ENCODE measurements at places on chromosomes 2 and 18. TPM values are rescaled to one million over a fixed set of nuclear protein-coding genes. Genes with fewer than 3 reads are reported as not detected.

The DNAH7 gene
- not detected for total RNA-seq

The MTCL1 gene
- 0.66 TPM for total RNA-seq

The CROCC2 gene
- not detected for total RNA-seq

The MOGAT1 gene
- total RNA-seq = not detected

The ALLC gene
- total RNA-seq = not detected

The DPYSL5 gene
- not detected for total RNA-seq

The CDH7 gene
- not detected for total RNA-seq

The ALKAL2 gene
- total RNA-seq = not detected

The PSTPIP2 gene
- 2.9 TPM for total RNA-seq

The DSG1 gene
- total RNA-seq = not detected

The PRSS56 gene
- not detected for total RNA-seq

The LRRTM4 gene
- total RNA-seq = not detected

The SERPINB4 gene
- total RNA-seq = not detected

The CCDC85A gene
- not detected for total RNA-seq

The GTF3C2 gene
- total RNA-seq = 76.0 TPM

The TXNDC2 gene
- total RNA-seq = not detected

The OSR1 gene
- not detected for total RNA-seq

The OTOF gene
- total RNA-seq = 0.16 TPM

The SOWAHC gene
- total RNA-seq = 1.0 TPM

The UGT1A10 gene
- total RNA-seq = not detected

The FAM124B gene
- 0.45 TPM for total RNA-seq

The UGT1A1 gene
- total RNA-seq = not detected

All from activated naive CD4-positive, alpha-beta T cell treated with anti-CD3 and anti-CD28 coated beads, Interleukin-2, amount 50 U/mL, for 72 hours (primary cell).